ENCODE measurements at places on chromosomes 16 and 17.

GRCh38 chr17:36643086-36643685 lies 41.8 kb downstream of the MRM1 start:
- no peak for DNase-seq

DNA sequence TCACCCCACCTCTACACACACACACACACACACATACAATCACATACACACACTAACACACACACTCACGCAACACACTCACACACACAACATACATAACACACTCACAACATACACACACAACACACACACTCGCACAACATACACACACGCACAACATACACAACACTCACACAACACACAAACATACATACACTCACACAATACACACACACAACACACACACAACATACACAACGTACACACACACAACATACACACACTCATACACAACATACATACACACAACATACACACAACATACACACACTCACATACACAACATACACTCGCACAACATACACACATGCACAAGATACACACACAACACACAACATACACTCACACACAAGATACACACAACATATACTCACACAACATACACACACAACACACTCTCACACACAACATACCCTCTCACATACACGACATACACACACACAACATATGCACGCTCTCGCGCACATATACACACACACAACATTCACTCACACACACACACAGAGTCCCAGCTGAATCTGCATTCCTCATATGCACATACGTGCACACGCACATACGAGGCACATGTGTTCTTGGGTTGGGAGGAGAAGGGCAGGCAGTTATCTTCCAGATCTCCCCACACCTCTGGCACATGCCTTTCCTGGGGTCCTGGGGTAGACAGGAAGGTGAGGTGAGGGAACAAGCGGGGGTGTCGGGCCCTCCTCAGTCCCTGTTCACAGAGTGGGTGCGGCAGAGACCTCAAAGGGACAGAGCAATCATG lies 1.1 kb downstream of the ASGR2 start:
- no peak for DNase-seq

- DNase-seq = no peak
These were observed 46.2 kb downstream of the CYB561 start for GRCh38 chr17:63399856-63400255.

DNA sequence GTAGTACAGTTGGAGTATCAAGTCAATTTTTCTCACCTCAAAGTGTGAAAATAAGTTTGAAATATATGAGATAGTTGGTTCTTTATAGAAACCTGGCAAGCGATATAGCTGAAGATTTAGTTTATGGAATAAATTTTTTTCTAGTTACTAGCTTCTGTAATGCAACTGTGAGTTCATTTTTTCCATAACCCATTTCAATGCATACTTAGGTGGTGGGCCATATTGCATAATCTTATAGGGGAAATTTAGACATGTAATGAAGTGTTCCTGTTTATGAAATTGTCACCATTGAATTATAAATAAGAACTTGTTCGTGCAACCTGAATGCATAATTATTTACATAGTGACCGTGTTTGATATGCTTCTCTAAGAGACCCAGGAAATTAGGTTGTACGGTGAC lies 9.0 kb downstream of the MOSMO start:
- no peak for DNase-seq

DNA sequence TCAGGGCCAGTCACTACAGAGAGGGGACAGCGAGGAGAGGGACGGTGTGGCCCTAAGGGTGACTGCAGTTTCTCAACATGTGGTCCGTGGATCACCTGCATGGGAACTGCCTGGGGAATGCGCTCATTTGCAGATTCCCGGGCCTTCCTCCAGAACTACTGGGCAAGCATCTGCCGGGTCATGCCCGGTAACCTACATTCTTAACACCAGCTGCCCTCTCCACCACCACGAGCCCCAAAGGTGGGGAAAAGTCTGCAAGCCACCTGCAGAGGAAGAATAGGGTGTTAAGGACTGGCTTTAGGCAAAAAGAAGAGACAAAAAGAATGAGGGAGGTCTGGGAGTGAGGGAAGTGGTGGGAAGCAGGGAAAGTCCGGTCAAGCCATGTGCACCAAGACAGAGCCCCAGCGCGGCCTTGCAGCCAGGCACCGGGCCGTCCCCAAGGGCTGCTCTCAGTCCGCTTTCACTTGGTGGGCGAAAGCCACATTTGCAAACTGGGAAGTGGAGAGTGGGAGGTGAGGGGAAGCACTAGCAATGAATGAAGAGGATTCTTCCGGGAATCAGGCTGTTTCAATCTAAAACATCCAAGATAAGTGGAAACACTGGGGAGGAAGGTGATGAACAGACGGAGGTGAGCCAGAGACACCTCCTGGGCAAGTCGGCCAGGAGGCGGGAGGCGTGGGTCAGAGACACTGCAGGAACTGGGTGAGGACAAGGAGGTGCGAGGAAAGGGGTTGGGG lies 70.3 kb downstream of the N4BP1 start:
- no peak for DNase-seq

GRCh38 chr17:61352781-61353491 lies 46.7 kb upstream of the TBX2 start:
- DNase-seq = no peak

- DNase-seq = no peak
These were observed 1.8 kb downstream of the SOCS1 start for GRCh38 chr16:11253995-11254912.

- no peak for DNase-seq
These were observed 2.8 kb upstream of the PMFBP1 start for GRCh38 chr16:72174726-72175125.

DNA sequence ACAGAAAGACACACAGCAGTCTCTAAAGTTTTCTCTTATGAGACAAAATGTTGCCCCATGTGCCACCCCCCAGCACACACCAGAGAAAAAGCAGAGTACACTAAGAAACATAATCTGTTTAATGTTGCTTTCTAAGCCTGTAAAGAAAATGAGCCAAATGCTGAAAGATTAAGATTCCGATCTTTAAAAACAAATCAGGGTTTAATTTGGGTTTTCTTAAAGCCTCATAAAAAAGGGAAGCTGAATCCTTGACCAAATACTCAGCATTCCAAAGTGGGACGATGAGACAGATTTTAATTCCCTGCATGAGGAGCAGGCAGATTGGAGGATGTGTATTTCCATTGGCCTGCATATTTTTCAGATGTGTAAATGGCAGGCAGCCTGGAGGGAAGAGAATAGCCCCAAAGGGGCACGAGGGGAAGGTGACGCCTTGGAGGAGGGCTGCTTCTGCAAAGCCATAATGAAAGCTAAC lies 118.4 kb downstream of the COPRS start:
- DNase-seq = no peak

DNA sequence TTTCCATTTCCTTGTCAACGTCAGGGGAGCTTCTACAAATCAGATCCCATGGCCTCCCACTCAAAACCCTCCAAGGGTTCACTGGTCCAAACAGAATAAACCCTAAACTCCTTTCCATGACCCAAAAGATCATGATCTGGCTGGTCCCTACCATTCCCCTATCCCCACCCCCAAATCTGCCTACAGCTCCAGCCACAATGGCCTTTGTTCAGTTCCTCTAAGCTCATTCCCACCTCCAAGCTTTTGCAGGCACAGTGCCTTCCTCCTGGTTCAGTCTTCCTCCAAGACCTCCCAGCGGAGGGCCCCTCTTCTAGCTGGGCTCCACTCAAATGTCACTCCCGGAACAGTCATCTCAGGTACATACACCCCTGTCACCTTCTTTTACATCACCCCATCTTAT lies 2.0 kb downstream of the GPRC5B start:
- DNase-seq = no peak

DNA sequence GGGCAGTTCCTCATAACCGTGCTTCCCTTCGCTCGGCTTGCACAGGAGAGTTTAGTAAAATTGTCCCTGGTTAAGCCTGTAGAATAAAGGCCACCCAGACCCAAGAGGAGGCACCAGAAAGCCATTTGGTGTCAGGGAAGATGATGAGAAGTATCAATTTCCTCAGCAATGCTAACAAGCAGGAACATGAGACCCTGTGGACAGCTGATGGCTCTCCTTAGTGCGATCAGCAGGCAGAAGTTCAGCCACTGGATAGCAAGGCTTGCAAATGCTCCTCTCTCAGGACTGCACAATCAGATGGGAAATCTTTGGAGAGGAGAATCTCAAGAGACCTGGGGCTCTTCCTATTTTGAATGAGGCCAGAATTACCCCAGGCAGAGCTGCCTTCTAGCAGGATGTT lies 261.1 kb upstream of the DYNLRB2 start:
- no peak for DNase-seq

- DNase-seq = no peak
These were observed 12.7 kb upstream of the HERPUD1 start for GRCh38 chr16:56919099-56919800.

- no peak for DNase-seq
These were observed 30.0 kb downstream of the STH start for GRCh38 chr17:46028981-46029565.

- DNase-seq = no peak
These were observed 6.6 kb downstream of the SEZ6 start for GRCh38 chr17:28999206-28999605.
